ENCODE measurements at places on chromosomes 13 and 19.

DNA sequence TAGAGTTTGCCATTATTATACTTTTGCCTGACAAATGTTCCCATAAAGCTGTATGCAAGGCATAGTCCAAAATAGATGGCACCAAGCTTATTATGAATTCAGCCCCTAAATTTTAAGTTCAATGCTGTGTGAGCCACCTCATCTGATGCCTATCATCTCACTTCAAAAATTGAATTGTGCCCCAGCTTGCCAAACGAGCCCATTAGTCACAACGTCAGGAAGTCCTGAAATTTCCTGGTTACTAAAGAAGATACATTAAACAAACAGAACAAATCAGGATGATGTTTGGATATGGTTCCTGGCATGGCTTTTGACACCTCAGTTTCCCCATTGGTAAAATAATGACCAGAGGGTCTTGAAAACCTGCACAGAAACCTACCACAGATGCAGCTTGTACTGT lies 147.5 kb upstream of the SOX21 start:
- no peak for DNase-seq

DNA sequence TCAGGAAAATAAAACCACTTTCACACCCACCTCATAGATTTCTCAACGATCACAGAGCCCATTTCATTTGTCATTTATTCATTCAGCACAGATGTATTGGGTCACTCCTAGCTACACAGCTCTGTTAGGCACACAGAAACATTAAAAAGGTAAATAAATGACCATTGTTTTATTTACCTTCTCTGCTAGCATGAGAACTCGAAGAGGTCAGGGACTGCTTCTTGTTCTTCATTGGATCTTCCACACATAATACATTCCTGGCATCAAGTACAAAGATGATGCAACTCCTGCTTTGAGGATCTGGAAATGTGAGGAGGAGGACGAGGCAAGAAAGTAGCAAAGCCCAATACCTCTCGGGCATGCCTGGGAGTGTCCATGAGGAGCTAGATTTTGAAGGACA lies 168.1 kb downstream of the RBM26 start:
- DNase-seq = no peak

- DNase-seq = no peak
Observed at GRCh38 chr13:110271313-110271712, 35.6 kb downstream of the COL4A1 start.

DNA sequence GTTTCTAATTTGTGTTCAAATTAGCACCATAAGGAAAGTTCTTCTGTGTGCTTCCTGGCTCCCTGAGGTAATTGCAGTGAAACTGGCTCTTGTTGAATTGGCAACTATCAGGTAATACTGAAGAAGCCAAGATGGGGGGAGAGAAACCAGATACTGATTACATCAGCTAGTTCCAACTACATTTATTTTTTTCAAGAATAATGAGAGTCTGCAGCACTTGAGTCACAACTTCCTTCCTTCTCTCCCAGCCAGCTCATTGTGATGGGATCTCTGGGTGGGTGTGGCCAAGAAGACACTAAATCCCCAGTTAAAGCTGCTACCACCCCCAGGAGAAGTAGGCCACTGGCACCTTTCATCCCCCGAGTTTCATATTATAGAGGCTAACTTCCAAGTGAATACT lies 100.7 kb upstream of the RXFP2 start:
- no peak for DNase-seq

- DNase-seq = no peak
Observed at GRCh38 chr13:73339086-73339485, 280.3 kb downstream of the KLF5 start.

- DNase-seq = no peak
Observed at GRCh38 chr19:23409392-23410048, 14.2 kb upstream of the ZNF91 start.

GRCh38 chr13:93963266-93964145 lies 516.0 kb downstream of the DCT start:
- no peak for DNase-seq

DNA sequence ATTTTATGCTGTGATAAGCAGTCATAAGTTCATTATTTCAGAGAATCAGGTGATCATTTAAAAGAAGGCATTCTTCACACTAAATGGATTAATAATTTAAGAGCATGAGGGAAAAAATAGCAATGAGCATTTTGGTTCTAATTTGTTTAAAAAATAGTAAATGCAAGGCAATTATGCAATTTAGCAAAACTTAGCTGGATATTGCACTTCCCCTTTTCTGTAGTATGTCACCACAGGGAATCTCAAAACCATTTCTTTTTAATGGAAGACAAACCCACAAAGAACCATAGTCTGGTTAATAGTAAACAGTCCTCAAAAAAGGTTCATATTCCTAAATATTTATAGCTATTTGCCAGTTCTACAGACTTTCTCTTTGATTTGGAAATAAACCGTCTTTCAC lies 30.2 kb downstream of the COG6 start:
- DNase-seq = no peak

DNA sequence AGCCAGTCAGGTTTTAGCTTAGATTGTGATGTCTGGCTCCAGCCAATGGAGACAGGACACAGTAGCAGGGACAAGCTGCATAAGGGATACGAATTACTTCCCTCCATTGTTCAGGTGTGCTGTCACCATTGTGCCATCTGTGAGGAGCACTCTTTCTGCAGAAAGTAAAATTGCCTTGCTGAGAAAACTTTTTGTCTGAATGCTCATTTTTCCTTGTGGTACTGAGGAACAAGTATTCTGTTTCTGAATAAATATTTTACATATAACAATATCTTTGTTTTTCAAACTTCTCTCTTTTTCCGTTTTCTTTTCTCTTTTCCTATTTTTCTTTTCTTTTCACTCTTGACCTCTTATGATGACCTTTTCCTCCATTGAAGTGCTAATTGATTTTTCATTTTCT lies 10.2 kb downstream of the SLC10A2 start:
- DNase-seq = no peak

- DNase-seq = no peak
Observed at GRCh38 chr13:80249516-80250212, 91.3 kb downstream of the SPRY2 start.

DNA sequence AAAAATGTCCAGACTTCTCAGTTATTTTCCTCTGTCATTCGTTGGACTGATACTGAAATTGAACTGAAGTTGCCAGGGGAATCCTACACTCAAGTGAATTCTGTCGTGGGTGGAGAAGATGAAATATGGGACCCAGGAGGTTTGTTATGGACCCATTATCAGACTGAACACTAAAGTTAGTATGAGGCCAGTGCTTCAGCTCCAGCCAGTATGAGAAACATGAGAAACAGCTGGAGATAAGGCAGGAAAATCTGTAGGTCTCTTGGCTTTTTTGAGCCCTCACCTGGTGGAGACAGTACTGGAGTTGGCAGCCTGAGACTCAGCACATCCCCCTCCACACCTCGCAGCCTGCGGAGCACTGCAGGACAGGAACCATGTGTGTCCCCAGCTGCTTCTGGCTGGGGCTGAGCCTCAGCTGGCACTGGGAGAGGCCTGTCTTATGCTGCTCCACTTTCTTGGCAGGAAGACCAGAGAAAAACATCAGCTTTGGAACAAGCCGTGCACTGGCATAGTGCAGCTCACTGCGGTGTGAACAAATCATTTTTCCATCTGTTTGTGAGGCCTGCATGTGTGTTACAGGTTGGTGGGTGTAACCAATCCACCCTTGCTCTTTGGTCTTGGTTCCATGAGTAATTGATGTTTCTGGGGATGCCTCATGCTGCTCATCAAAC lies 641.0 kb downstream of the FGF9 start:
- DNase-seq = no peak

GRCh38 chr19:18685597-18686190 lies 2.2 kb downstream of the CRTC1 start:
- no peak for DNase-seq

GRCh38 chr13:32019612-32020233 lies 11.9 kb upstream of the FRY start:
- DNase-seq = no peak

- DNase-seq = no peak
Observed at GRCh38 chr13:97892717-97893116, 60.8 kb upstream of the IPO5 start.

Measured in vagina (tissue), 2 donors.